ENCODE measurements at places on chromosomes 1 and 21. TPM values are rescaled to one million over a fixed set of nuclear protein-coding genes. Genes with fewer than 3 reads are reported as not detected.

GRCh38 chr1:89962742-89963075 is 32.2 kb upstream of the ZNF326 start:
- no peak for DNase-seq

Gene TSPAN2
- 36.8 TPM for polyA plus RNA-seq

GRCh38 chr1:162548170-162548569 is 13.4 kb upstream of the UAP1 start:
- DNase-seq, result no peak

Gene KCNJ9
- 0.14 TPM for polyA plus RNA-seq

DNA sequence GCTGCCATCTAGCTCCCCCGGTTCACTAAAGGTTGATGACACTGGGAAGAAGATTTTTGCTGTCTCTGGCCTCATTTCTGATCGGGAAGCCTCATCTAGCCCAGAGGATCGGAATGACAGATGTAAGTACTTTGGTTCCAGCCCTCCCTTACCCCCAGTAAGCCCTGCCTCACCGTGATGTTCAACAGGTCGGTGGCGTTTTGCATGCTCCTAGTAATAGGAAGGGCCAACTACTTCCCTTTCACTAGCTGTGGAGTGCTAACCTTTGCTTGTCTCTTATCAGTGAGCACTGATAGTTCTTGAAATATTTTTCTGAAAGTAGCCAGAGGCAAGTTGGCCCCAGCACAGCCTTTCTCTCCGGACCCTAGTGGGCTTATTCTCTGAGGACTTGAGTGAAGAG is 7.5 kb downstream of the RNF220 start:
- DNase-seq, result no peak

GRCh38 chr1:212606395-212607205 is 2.0 kb upstream of the ATF3 start:
- DNase-seq, result no peak

Gene KRTAP13-2
- polyA plus RNA-seq, result not detected

DNA sequence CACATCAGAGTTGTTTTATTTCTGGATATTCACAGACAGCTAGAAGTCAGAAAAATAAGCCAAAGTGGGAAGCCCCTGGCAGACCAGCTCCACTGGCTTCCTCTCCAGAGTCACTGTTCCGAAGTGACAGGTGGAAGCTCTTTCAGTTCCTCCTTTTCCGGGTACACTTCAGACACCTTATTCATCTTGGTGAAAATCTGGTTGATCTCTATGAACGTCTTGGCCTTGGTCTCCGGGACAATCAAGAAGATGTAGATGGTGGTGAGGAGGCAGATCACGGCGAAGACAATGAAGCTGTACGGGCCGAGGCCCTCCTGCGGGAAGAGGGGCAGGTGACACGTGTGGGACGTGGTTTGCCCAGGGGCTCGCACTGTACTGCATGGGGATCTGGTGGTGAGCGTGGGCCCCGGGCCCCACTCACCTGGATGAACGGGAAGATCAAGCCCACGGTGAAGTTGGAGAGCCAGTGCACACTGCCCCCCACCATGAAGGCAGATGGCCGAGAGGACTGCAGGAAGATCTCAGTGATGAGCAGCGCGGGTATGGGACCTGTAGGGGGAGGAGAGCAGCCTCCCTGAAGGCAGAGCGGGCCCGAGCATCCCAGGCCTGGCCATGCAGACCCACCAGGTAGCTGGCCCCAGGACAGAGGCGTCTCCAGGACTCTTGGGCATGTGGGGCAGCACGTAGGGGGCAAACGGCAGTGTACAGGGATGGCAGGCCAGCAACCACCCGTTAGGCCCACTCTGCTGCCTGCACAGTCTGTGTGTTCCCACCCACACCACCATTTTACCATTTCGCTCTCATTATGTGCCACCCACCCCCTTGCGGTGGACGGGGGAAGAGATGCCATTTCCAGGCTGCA is 11.5 kb upstream of the SLC2A7 start:
- no peak for DNase-seq

Data from left renal cortex interstitium (tissue), 4 donors.